HS-27A (cell line): ENCODE measurements at places on chromosomes 13 and 19.

DNA sequence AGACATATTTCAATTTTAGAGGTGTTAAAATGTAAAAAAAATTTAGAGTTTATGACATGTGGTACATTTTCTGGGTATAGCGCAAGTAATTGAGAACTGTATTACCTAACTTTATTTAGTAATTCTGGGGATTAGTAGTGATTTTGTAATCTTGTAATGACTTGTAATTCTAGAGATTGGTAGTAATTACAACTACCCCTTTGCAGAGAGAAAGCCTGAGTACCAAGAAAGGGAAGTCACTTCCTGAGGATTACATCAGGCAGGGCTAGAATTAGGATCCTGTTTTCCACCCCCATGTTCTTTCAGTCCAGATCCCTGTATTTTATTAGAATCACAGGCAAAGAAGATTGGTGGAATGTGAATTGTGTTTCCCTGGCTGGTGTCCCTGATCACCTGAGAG lies 274.9 kb downstream of the KCNRG start:
- no peak for DNase-seq

- DNase-seq = no peak
Measured at GRCh38 chr13:26326562-26326961, 72.6 kb downstream of the CDK8 start.

DNA sequence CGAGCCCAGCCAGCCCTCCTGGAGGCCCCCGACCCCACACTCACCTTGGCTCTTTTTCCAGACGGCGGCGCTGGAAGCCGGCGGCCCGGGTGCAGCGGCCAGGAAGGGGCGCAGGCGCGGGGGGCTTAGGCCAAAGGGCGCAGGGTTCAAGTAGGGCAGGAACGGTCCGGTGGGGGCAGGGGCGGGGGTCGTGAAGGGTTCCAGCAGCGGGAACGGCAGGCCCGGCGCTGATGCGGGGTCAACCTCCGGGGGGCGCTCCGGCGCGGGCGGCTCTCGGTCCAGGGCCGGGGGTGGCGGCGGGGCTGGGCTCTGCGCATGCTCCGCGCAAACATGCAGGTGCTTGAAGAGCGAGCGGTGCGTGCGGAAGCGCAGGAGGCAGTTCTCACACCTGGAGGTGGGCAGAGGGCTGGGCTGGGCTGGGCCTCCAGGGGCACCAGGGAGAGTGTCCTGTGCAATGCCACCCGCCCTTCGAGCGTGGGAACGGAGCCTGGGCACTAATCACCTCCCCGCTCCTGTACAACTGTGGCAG lies 2.3 kb downstream of the ZNF414 start:
- DNase-seq = no peak

GRCh38 chr19:27975419-27976005 lies 1237.4 kb downstream of the UQCRFS1 start:
- DNase-seq = no peak
